ENCODE measurements at places on chromosomes 16 and 17. TPM values are rescaled to one million over a fixed set of nuclear protein-coding genes. Genes with fewer than 3 reads are reported as not detected.

Gene GGNBP2
- 26.7 TPM for total RNA-seq

Gene KCNAB3
- 0.39 TPM for total RNA-seq

Gene EVPL
- 0.71 TPM for total RNA-seq

Gene DNAH3
- not detected for total RNA-seq

Gene TSPAN10
- not detected for total RNA-seq

Gene STARD3
- total RNA-seq, result 18.5 TPM

GRCh38 chr17:28718333-28719020 lies 809 bp upstream of the RAB34 start:
- no peaks in the 10 kb centered on the region for H3K4me1 ChIP-seq
- peak overlapping the region; percentile 91 for H3K27ac ChIP-seq
- peak overlapping the region; percentile 88 for H3K4me3 ChIP-seq
- no peak for DNase-seq
- no peaks in the 10 kb centered on the region for H3K27me3 ChIP-seq
- H3K36me3 ChIP-seq, result peaks cover 45% of the 10 kb centered on the region

- H3K36me3 ChIP-seq, result peaks cover 100% of the 10 kb centered on the region
- H3K27ac ChIP-seq, result no peak overlapping the region
- H3K4me3 ChIP-seq, result no peak overlapping the region
- DNase-seq, result no peak
Observed at GRCh38 chr16:30715750-30716445, 16.9 kb downstream of the SRCAP start.

GRCh38 chr17:60134396-60135150 lies 15.2 kb upstream of the CA4 start:
- peak overlapping the region; percentile 83 for H3K27ac ChIP-seq
- peak overlapping the region; percentile 67 for H3K4me3 ChIP-seq
- peaks cover 12% of the 10 kb centered on the region for H3K27me3 ChIP-seq

DNA sequence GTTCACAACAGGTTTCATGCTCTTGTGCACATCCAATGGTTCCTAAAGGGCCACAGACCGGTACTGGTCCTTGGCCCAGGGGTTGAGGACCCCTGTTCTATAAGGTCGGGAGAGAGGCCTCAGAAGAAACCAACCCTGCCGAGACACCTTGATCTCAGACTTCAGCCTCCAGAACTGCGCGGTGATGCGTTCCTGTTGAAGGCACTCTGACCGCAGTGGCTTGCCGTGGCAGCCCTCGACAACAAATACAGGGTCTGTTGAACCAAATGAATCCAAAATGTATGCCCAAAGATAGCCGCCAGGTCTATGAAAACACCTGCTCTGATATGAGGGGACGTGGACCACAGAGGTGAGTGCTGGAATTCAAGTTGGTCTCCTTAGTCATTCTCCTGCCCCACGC lies 389.8 kb downstream of the SEC14L1 start:
- DNase-seq, result no peak
- H3K27me3 ChIP-seq, result no peaks in the 10 kb centered on the region
- H3K27ac ChIP-seq, result no peak overlapping the region

- peak overlapping the region; percentile 13 for H3K4me3 ChIP-seq
- DNase-seq, result peak; percentile 67
Observed at GRCh38 chr17:50060951-50061712, 5.2 kb downstream of the ITGA3 start.

- no peaks in the 10 kb centered on the region for H3K27me3 ChIP-seq
- H3K27ac ChIP-seq, result no peak overlapping the region
- H3K4me3 ChIP-seq, result no peak overlapping the region
- DNase-seq, result no peak
Observed at GRCh38 chr16:73997971-73998370, 298.6 kb upstream of the PSMD7 start.

DNA sequence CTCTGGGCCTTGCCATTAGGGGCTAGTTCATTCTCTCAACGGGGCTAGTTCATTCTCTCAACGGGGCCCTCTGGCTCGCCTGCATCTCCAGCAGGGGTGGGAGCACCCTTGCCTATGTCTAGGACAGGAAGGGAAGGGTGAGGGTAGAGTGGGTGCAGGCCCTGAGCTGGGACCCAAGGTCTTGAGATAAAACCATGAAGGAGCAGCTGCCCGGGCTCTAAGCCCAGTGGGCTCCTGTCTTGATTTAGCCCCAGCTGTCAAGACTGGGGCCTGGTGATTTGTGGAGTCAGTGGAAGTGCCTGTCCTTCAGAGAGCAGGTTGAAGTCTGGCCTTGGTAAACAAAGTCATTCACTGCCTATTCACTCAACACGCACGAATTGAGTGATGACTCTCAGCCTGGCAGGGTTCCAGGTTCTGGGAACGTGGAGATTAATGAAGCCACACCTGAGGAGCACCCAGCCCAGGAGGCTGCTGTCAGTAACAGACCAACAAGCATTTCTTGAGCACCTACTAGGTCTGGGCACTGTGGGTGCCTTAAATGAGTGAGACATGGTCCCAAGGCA lies 35.4 kb downstream of the WNT3 start:
- DNase-seq, result no peak
- H3K27me3 ChIP-seq, result no peaks in the 10 kb centered on the region
- H3K4me1 ChIP-seq, result no peaks in the 10 kb centered on the region
- H3K36me3 ChIP-seq, result no peaks in the 10 kb centered on the region

GRCh38 chr17:56793531-56793930 lies 40.2 kb downstream of the C17orf67 start:
- no peaks in the 10 kb centered on the region for H3K4me1 ChIP-seq
- H3K27ac ChIP-seq, result no peak overlapping the region
- no peaks in the 10 kb centered on the region for H3K36me3 ChIP-seq
- no peak for DNase-seq

GRCh38 chr17:1786708-1787107 lies 24.8 kb downstream of the SERPINF1 start:
- H3K4me3 ChIP-seq, result no peak overlapping the region
- H3K27ac ChIP-seq, result peak overlapping the region; percentile 95
- DNase-seq, result no peak
- H3K36me3 ChIP-seq, result no peaks in the 10 kb centered on the region

- H3K27me3 ChIP-seq, result no peaks in the 10 kb centered on the region
- no peaks in the 10 kb centered on the region for H3K4me1 ChIP-seq
- no peak overlapping the region for H3K27ac ChIP-seq
- no peaks in the 10 kb centered on the region for H3K36me3 ChIP-seq
- no peak overlapping the region for H3K4me3 ChIP-seq
Observed at GRCh38 chr16:7374614-7375174, 42.0 kb downstream of the RBFOX1 start.

Measured in right atrium auricular region (tissue), 2 donors.